ENCODE measurements at places on chromosomes 7 and 10.

GRCh38 chr10:80201608-80202141 is 3.7 kb downstream of the ANXA11 start:
- DNase-seq = no peak

- no peak for DNase-seq
Measured at GRCh38 chr10:70533189-70533558, 54.6 kb downstream of the PALD1 start.

GRCh38 chr7:154907651-154908620 is 95.0 kb downstream of the PAXIP1 start:
- no peak for DNase-seq

- no peak for DNase-seq
Measured at GRCh38 chr10:19003341-19003740, 45.3 kb upstream of the MALRD1 start.

DNA sequence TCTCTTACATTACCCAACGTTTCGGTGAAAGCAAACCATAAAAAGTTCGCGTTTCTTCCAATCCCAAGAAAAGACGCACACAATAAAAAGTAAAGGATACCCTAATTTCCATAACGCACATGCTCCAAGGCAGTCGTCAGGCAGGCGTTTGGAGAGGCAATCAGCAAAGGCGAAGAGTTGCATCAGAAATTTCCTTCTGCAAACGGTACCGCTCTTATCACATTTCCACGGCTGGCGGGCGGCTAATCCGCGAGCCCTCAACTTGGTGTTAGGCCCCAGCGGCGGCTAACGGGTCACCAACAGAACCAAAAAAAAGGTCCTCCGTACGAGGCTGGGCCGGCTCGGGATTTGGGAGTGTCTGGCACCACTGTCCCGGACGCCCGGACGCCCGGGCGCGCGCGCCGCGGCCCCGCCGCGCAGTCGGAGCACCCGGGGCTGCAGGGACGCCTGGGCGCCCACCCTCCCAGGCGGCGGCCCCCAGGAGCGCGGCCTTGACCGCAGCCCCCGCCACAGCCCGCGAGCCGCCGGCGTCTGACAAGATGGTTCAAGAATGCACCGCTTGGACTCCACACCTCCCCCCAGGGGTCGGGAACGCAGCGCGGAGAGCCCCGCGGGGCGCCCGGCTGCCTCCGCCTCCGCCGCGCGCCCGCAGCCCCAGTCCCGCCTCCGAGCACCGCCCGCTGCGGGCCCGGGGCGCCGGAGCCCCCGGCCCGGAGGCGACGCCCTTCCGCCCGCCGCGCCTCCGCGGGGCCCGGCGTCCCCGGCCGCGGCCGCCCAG is 9.8 kb upstream of the GRB10 start:
- DNase-seq = no peak

GRCh38 chr10:113820507-113820906 is 33.4 kb downstream of the DCLRE1A start:
- DNase-seq = no peak

DNA sequence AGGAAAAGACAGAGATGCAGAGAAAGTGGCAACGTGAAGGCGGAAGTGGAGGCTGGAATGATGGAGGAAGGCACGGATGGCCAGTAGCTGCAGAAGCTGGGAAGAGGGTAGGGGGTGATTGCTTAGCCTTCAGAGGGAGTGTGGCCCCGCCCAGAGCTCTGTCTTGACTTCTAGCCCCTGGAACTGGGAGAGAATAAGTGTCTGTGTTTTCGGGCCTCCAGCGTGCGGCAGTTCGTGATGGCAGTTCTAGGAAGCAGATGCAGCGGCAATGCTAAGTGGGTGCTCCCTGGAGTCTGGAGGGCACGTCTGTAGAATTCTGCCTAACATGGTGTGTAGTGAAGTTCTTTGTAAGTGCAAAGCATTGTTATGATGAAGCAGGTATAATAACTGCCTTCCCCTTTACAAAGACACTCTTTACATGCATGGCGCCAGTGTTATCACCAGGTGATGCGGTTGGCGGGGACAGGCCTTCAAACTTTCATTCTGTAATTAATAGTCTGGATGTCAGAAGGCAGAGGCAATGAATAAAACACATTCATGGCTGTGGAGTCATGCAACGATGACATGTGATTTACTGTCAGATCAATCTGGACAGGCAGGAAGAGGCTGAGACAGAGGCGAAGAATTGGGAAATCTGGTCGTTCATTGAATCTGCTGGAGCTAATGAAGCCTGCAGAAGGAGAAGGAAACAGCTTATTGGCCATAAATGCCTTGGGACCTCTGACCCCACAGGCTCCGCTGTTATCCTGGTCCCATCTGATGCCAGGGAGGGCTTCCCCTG is 228.6 kb downstream of the GLRX3 start:
- DNase-seq = no peak

DNA sequence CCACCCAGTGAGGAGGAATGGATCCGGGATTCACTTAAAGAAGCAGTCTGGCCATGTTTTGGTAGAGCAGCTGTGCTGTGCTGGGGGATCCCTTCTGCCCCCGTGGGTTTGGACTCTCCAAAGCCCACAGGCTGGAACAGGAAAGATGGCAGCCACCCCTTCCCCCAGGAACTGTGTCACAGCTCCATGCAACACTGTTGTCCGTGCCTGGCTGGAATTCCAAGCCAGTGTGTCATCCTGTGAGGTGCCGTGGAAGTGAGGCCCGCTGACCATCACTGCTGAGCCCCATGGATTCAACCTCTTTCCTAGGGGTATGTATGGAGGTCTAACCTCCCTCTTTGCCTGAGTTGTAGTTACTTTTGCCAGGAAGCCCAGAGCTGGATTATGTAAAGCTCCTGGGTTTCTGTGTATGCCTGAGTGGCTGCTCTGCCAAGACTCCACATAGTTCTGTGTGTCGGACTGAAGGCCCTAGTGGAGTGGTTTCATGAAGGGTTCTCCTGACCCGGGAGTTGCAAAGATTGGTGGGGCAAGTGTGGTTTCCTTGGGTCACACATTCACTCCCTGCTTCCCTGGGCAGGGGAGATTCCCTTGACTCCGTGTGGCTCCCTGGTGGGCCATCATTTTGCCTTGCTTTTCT is 35.1 kb upstream of the PCGF5 start:
- no peak for DNase-seq

GRCh38 chr10:108684431-108684830 is 1238.9 kb downstream of the XPNPEP1 start:
- DNase-seq = peak; percentile 22

DNA sequence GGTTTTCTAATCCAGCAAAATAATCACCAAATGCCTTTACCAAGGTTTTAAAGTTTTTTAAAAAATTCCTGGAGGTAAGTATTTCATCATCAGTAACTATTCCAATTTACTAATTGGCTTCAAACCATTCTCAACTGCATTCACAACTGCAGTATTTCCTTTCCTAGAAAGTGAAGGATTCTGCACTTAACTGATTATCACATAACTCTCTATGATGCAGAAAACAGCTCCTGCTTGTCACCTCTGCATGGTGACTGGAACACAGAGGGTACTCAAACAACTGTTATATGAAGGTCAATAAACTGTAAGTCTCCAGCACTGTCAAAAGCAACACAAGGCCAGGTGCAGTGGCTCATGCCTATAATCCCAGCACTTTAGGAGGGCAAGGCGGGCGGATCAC is 42.6 kb downstream of the SRPK2 start:
- no peak for DNase-seq

- no peak for DNase-seq
Measured at GRCh38 chr7:123051916-123052315, 56.4 kb upstream of the TAS2R16 start.

DNA sequence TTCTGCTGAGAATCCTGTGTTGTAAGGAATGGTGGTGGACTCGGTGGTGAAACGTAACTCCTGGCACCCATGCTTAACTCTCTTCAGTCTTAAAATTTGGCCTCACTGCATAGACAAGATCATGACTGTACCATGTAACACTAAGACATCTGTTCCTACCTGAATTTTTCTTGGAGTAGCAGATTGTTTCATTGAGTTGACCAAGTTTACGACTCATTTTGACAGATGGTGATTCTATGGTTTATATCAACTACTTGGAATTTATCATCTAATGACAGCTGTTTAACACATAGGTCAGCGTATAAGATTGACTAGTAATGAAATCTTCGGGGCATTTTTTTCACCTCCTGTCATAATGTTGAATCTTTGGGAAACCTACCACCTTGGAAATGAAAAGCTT is 184.2 kb downstream of the CELF2 start:
- DNase-seq = no peak

- no peak for DNase-seq
Measured at GRCh38 chr7:21134631-21135030, 293.3 kb upstream of the SP4 start.

DNA sequence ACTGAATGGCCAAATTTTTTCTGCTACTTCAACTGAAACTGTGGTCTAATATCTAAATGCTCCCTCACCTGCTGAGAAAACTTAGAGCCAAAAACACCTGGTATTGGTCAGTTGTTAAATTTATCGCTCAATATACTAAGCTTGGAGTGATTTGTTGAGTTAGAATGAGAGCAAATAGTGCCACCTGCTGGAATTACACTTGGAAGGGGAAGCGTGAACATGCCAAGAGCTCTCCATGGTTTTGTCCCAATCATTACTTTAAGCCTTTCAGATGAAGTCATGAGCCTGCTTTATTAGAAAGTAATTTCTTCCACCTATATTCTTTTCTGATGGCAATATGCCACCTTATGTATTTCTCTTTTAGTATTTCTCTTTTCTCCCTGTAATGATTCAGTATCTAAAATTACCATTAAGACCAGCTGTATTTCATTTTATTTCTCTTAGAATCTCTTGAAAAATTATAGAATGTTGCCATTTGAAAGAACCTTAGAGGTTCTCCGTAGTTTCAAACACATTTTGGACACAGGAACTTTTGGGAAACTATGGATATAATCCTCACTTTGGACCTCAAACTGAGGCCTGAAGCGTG is 447.8 kb upstream of the C7orf33 start:
- DNase-seq = peak; percentile 64

DNA sequence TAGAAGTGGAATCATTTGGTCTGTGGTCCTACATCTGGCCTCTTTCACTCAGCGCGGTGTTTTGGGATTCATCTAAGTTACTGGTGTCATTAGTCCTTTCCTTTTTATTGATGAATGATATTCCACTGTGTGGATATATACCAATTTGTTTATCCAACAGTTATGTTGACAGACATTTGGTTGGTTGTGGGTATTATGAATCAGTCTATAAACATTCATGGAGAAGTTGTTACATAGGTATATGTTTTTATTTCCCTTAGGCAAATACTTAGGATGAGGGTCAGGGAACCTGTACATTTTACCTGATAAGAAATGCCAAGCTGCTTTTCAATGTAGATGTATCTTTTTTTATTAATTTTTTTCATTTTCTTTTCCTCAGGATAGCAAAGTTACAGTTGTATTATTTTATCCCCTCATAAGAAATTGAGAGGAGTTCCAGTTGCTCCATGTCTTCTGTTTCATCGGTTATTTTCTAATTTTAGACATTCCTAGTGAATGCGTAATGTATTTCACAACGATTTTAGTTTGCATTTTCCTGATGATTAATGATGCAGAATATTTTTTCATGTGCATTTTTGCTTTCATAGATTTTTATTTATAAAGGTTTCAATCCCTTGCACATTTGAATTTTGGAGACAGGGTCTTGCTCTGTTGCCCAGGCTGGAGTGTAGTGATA is 203.8 kb upstream of the SH2B2 start:
- DNase-seq = no peak

DNA sequence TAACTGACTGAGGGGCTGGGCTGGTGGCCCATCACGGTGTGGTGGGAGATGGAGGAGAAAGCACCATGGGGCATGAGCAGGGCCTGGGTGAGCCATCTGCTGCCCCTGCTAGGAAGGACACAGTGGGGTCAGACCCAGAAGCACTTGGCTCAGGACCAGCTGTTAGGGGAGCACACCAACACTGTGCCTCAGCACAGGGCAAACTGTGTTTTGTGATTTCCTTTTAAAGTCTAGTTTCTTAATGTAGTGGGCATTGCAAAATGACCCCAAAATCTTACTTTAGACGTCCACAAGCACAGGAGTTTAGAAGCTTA is 41.2 kb downstream of the NCAPG2 start:
- DNase-seq = no peak

- no peak for DNase-seq
Measured at GRCh38 chr7:97226541-97226940, 109.0 kb downstream of the SDHAF3 start.

DNA sequence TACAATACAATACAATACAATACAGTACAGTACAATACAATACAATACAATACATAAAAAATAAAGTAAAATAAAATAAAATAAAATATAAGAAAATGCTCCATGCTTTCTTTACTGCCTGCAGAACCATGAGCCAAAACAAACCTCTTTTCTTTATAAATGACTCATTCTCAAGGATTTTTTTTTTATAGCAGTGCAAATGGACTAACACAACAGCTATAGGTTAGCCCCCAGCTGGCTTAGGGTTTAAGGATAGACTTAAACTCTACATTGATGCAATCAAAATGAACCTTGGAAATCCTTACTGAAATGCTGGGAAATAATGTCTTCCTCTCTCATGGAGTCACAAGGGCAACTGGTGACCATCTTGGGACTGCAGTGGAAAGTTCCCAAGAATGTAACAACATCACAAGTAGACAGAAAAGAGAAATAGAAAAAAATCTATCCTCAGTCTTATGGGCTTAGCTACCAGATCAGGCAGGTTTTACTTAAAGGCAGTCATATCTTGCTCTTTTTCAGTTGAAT is 348.9 kb downstream of the ARL4A start:
- DNase-seq = no peak

GRCh38 chr7:42197451-42197850 is 39.6 kb downstream of the GLI3 start:
- DNase-seq = no peak

- no peak for DNase-seq
Measured at GRCh38 chr10:97866524-97867219, 17.0 kb downstream of the GOLGA7B start.

DNA sequence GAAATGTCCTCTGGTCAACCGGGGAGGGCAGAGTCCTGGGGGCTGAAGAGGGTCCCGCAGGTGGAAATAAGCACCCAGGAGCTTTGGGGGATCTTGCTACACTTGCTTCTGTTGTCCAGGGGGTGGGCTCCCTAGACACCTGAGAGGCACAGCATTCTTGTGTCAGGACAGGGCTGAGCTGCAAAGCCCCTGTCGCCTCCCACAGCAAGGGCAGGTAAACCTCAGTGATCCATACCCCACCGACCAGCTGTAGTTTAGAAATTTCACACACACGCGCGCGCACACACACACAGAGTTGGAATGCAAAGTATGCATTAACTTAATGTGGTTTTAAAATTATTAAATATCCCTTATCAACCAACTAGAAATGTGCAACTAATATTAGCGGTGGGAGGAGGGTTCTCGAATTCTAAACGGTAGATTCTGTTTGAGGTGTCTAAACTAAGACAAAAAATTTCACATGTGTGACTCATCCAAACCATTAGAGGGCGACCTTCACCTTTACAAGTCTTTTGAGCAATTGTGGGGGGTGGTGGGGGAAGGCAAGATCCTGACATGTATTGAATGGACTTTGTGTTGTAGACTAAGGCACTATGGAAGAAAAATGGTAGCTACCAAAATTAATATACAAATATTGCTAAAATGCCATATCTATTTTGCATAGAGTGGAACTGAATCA is 34.3 kb upstream of the PTF1A start:
- DNase-seq = peak; percentile 40

- DNase-seq = no peak
Measured at GRCh38 chr10:44799966-44800365, 111.2 kb upstream of the TMEM72 start.

GRCh38 chr7:117269417-117269816 is 53.4 kb downstream of the WNT2 start:
- no peak for DNase-seq

GRCh38 chr10:62326176-62326575 is 48.0 kb upstream of the ZNF365 start:
- no peak for DNase-seq

GRCh38 chr7:17913250-17913649 is 27.0 kb downstream of the SNX13 start:
- no peak for DNase-seq

- DNase-seq = no peak
Measured at GRCh38 chr7:108368466-108368865, 87.8 kb downstream of the NRCAM start.

Measured in renal pelvis (tissue), 12 donors.